Naive B cell (primary cell): ENCODE measurements at places on chromosomes 4 and X. TPM values are rescaled to one million over a fixed set of nuclear protein-coding genes. Genes with fewer than 3 reads are reported as not detected.

UGT2A1 gene
- not detected for polyA plus RNA-seq

USP17L11 gene
- not detected for polyA plus RNA-seq

ANKRD50 gene
- polyA plus RNA-seq = 0.73 TPM

EGFL6 gene
- not detected for polyA plus RNA-seq

GPRIN3 gene
- not detected for polyA plus RNA-seq

GPR173 gene
- polyA plus RNA-seq = not detected

TMEM271 gene
- polyA plus RNA-seq = not detected

PRR32 gene
- not detected for polyA plus RNA-seq

DRP2 gene
- polyA plus RNA-seq = not detected

GRCh38 chrX:128807367-128807766, 715.9 kb downstream of the SMARCA1 start:
- no peak overlapping the region for H3K4me3 ChIP-seq
- H3K27ac ChIP-seq = no peak overlapping the region
- H3K36me3 ChIP-seq = peaks cover 7% of the 10 kb centered on the region
- no peak for DNase-seq

- H3K4me3 ChIP-seq = no peak overlapping the region
- no peak for DNase-seq
- no peaks in the 10 kb centered on the region for H3K36me3 ChIP-seq
- no peak overlapping the region for H3K27ac ChIP-seq
- H3K27me3 ChIP-seq = peaks cover 48% of the 10 kb centered on the region
- H3K4me1 ChIP-seq = no peaks in the 10 kb centered on the region
Observed at GRCh38 chr4:24800325-24800895, 5.0 kb downstream of the SOD3 start.

DNA sequence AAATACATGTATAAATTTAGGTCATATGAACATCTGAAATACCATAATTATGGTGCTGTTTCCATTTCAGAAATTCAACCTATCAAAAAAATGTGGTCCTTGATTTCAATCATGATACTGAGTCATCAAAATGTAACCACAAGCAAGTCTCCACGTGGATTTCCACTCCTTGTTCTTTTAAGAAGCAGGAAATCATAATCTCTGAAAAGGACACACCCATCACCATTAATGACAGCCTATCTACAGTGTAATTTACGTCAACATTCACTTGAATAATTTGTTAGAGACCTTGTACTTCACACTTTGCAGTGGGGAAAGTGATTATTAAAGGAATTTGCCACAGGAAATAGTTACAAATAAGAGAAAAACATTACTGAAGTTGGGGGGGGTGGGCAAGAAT, 17.7 kb upstream of the SLC7A11 start:
- H3K27me3 ChIP-seq = peaks cover 16% of the 10 kb centered on the region
- DNase-seq = no peak
- H3K27ac ChIP-seq = no peak overlapping the region

GRCh38 chr4:158625544-158625943, 46.1 kb downstream of the C4orf46 start:
- H3K4me1 ChIP-seq = no peaks in the 10 kb centered on the region
- H3K36me3 ChIP-seq = no peaks in the 10 kb centered on the region
- H3K4me3 ChIP-seq = no peak overlapping the region
- H3K27ac ChIP-seq = no peak overlapping the region
- no peak for DNase-seq

- H3K4me1 ChIP-seq = peaks cover 3% of the 10 kb centered on the region
- H3K36me3 ChIP-seq = no peaks in the 10 kb centered on the region
- H3K27me3 ChIP-seq = no peaks in the 10 kb centered on the region
- no peak overlapping the region for H3K4me3 ChIP-seq
- H3K27ac ChIP-seq = no peak overlapping the region
Observed at GRCh38 chr4:175373031-175373430, 439.0 kb downstream of the GPM6A start.

DNA sequence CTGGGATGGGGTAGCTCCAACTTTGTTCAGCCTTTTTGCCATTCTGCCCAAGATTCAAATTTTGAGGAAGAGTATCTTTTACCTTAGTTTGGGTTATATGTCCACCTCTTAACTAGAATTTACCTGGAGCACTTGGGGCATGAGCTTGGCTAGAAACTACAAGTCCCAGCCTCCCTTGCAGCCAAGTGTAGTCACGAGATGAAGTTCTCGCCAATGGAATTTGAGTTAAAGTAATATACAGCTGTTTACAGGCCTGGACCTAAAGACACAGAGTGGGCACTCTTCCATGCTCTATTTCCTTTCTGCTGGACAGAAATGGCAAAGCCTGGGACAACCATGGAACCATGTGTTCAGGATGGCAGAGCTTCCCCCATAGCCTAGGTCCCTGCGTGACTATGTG, 233.6 kb upstream of the GATB start:
- no peak overlapping the region for H3K27ac ChIP-seq
- H3K27me3 ChIP-seq = no peaks in the 10 kb centered on the region
- no peak overlapping the region for H3K4me3 ChIP-seq

DNA sequence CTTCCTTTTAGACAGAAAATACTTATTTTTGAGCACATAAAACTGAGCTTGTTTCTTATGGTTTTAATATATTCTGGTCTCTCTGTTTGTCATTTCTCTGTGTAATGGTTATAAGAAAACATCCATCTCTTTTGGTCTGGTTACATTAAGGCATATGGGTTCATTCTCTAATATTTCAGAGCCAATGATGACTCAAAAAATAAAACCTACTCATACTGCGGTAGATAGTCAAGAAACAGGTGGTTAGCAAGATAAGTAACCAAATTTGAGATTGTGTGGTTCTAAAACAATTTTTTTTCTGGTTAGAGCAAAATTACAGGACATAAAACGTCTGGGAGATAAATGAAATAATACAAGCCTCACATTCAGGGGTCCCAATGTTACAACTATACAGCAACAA, 654.5 kb downstream of the STIM2 start:
- H3K27ac ChIP-seq = no peak overlapping the region
- H3K36me3 ChIP-seq = no peaks in the 10 kb centered on the region
- no peaks in the 10 kb centered on the region for H3K27me3 ChIP-seq

GRCh38 chrX:6120329-6120728, 108.3 kb downstream of the NLGN4X start:
- DNase-seq = no peak
- H3K27ac ChIP-seq = no peak overlapping the region
- H3K4me1 ChIP-seq = no peaks in the 10 kb centered on the region
- H3K36me3 ChIP-seq = no peaks in the 10 kb centered on the region

GRCh38 chrX:97046867-97047266, 163.2 kb downstream of the RPA4 start:
- no peaks in the 10 kb centered on the region for H3K4me1 ChIP-seq
- H3K4me3 ChIP-seq = no peak overlapping the region
- DNase-seq = no peak
- no peaks in the 10 kb centered on the region for H3K36me3 ChIP-seq

GRCh38 chrX:71215338-71215912, 7.6 kb upstream of the GJB1 start:
- H3K27me3 ChIP-seq = no peaks in the 10 kb centered on the region
- no peak overlapping the region for H3K27ac ChIP-seq
- no peak overlapping the region for H3K4me3 ChIP-seq
- H3K36me3 ChIP-seq = no peaks in the 10 kb centered on the region
- no peaks in the 10 kb centered on the region for H3K4me1 ChIP-seq

GRCh38 chr4:7910952-7911578, 28.6 kb downstream of the AFAP1 start:
- no peaks in the 10 kb centered on the region for H3K36me3 ChIP-seq
- DNase-seq = no peak
- no peak overlapping the region for H3K27ac ChIP-seq
- H3K4me3 ChIP-seq = no peak overlapping the region

DNA sequence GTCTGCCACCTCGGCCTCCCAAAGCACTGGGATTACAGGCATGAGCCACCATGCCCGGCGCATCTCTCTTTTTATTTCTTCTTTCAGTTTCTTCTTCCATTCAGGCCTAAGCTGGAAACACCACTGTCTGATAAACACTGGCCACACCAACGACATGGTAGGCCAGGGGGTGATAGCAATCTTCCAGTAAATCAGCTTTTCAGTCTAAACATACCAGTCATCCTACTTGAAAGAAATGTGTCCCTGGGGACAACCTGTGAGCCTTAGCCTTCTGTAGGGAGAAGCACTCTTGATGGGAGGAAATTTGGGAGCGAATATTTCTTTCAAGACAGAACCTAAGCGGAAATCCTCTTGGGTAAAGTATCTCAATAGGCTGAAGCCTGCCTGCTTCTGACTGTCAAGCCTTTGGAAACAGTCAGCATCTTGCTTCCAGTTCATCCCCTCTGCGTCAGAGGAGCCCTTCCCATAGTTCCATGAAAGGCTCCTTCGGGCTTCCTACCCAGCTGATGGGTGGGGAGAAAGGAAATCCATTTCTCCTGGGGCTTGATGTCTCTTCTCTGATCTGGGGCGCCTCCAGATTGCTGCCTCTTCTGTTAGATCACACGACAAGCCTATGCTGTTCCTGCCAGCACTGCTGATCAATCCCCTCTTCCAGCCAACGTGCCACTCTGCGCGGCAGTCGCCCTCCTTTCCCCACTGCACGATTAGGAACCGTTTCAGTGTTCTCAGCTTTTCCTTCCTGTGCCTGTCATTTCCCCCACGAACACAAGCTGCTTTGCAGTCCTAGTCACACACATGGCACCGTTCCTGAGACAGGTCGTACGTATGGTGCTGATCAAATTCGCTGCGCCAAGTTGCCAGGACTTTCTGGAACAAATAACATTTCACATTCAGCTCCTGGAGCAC, 49.5 kb upstream of the CBR4 start:
- H3K4me1 ChIP-seq = peaks cover 3% of the 10 kb centered on the region
- no peak overlapping the region for H3K27ac ChIP-seq
- H3K27me3 ChIP-seq = no peaks in the 10 kb centered on the region
- no peaks in the 10 kb centered on the region for H3K36me3 ChIP-seq
- no peak for DNase-seq

GRCh38 chr4:72375073-72375736, 193.8 kb downstream of the ADAMTS3 start:
- H3K4me3 ChIP-seq = no peak overlapping the region
- H3K27me3 ChIP-seq = no peaks in the 10 kb centered on the region
- H3K4me1 ChIP-seq = no peaks in the 10 kb centered on the region
- H3K27ac ChIP-seq = no peak overlapping the region

- no peak for DNase-seq
- H3K4me1 ChIP-seq = no peaks in the 10 kb centered on the region
- H3K36me3 ChIP-seq = peaks cover 7% of the 10 kb centered on the region
- H3K27ac ChIP-seq = no peak overlapping the region
- no peaks in the 10 kb centered on the region for H3K27me3 ChIP-seq
- H3K4me3 ChIP-seq = no peak overlapping the region
Observed at GRCh38 chrX:76555816-76556215, 128.3 kb downstream of the MAGEE1 start.

- peak overlapping the region; percentile 48 for H3K4me3 ChIP-seq
- H3K27ac ChIP-seq = no peak overlapping the region
- peaks cover 31% of the 10 kb centered on the region for H3K4me1 ChIP-seq
- no peak for DNase-seq
- H3K36me3 ChIP-seq = peaks cover 10% of the 10 kb centered on the region
Observed at GRCh38 chrX:57596516-57596915, 4.7 kb downstream of the ZXDB start.

GRCh38 chr4:174211622-174212044, 71.8 kb downstream of the FBXO8 start:
- H3K4me3 ChIP-seq = peak overlapping the region; percentile 74
- no peak for DNase-seq
- no peaks in the 10 kb centered on the region for H3K36me3 ChIP-seq
- peaks cover 32% of the 10 kb centered on the region for H3K4me1 ChIP-seq
- peaks cover 87% of the 10 kb centered on the region for H3K27me3 ChIP-seq
- H3K27ac ChIP-seq = no peak overlapping the region

GRCh38 chrX:48153769-48154168, 23.3 kb downstream of the SPACA5B start:
- H3K27me3 ChIP-seq = no peaks in the 10 kb centered on the region
- no peak overlapping the region for H3K27ac ChIP-seq
- DNase-seq = no peak
- no peak overlapping the region for H3K4me3 ChIP-seq
- H3K36me3 ChIP-seq = no peaks in the 10 kb centered on the region
- H3K4me1 ChIP-seq = no peaks in the 10 kb centered on the region

GRCh38 chrX:21056622-21057021, 317.6 kb upstream of the CNKSR2 start:
- DNase-seq = no peak
- H3K4me3 ChIP-seq = no peak overlapping the region
- H3K36me3 ChIP-seq = no peaks in the 10 kb centered on the region
- no peaks in the 10 kb centered on the region for H3K4me1 ChIP-seq
- no peaks in the 10 kb centered on the region for H3K27me3 ChIP-seq

- no peaks in the 10 kb centered on the region for H3K4me1 ChIP-seq
- H3K36me3 ChIP-seq = no peaks in the 10 kb centered on the region
- no peak overlapping the region for H3K4me3 ChIP-seq
- no peak overlapping the region for H3K27ac ChIP-seq
- H3K27me3 ChIP-seq = peaks cover 15% of the 10 kb centered on the region
Observed at GRCh38 chr4:53713296-53713695, 122.0 kb upstream of the LNX1 start.
